ENCODE measurements at places on chromosomes 5 and 9. TPM values are rescaled to one million over a fixed set of nuclear protein-coding genes. Genes with fewer than 3 reads are reported as not detected.

GRCh38 chr5:11026543-11026942 is 265.5 kb upstream of the DAP start:
- DNase-seq: no peak

DNA sequence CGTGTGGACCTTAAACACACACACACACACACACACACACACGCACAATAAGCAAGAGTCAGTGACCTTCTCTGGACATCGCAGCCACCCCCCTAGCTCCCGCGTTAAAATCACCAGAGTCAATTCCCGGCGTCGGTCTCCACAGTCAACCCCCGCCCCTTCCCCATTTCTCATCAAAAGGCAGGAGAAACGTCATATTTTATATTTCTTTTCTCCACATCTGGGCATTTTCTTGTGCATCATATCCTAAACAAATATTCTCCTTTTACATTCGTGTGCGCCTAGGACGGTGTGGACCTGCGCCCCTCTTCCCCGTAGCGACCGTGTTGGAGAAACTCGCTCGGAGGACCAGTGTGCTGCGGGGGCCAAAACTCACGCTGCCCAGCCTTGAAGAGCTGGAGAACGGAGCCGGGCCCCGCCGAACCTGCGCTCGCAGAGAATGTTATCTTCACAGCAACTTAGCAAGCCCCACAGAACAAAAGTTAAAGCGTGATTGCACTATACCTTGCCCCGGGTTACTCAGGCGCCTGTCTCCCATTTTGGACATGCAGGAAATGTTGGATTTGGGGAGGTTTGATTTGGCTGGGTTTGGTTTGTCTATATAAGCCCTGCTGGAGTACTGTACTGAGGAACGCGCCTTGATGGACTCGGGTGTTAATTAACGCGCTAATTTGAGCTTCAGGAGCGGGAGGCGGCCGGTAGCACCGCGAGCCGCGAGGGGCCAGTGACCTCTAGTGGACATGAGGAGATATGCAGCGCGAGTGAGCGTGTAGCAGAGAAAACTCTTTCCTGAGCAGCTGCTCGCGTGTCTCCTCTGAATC is 192.4 kb downstream of the MEF2C start:
- peak; percentile 59 for DNase-seq

GRCh38 chr5:133108481-133108921 is 56.7 kb downstream of the HSPA4 start:
- DNase-seq: no peak

DNA sequence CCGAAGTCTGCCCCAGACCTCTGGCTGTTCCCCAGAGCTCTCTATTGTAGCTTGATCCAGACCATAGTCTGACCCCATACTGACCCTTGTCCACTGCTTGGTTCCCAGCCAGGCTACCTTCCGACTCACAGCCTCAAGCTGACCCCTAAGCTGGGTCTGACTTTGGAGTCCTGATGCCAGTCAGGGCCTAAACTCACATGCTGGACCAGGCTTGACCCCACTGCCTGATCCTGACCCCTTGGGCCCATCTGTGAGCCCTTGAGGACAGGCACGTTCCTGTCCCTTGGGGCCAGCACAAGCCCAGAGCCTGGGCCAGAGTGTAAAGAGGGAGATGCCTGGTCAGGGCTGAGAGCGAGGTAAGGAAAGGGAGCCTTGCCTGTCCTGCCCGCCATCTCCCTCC is 32.7 kb upstream of the ENHO start:
- DNase-seq: no peak

DNA sequence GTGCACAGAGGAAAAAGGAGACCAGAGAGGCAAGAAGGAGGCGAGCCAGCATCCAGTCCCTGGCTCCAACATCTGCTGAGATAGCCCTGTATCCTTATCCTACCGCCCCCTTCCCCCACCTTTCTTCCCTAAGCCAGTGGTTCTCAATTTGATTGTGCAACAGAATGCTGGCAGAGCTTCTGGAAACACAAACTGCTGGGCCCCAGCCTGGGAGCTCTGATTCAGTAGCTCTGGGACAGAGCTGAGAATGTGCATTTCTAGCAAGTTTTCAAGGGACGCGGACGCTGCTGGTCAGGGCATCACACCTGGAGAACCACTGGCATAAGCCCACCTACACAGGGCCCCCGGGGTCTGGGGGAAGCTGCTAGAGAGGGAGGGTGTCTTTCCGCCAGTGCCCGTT is 21.1 kb downstream of the AK8 start:
- no peak for DNase-seq

DNA sequence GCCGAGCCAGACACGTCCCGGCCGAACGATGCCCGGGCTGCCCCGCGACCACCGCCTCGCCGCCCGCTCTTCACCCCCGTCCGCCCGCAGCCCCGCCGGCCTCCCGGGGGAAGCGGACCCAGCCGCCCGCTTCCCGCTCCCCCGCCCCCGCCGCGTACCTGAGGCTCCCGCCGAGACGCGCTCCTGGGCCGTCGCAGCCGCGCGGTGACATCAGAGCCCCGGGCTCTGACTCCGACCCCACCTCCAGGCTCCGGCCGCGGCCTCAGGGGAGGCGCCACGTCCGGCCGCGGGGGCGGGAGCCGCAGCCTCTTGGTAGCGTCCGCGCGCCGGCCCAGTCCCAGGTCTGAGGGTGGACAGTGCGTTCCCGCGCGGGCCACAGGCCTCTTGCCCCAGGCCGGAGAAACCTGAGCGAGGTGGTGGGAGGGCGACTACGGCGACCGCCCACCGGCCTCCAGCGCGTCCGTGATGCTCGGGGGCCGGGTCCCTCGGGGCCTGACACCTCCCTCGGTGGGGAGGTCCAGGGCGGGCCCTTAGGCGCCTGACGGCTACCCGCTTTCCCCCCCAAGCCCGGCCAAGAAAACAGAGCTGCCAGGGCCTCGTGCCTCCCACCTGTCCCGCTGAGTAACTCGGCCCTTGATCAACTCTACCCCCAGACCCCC is at the start of gene SHROOM1:
Gene SHROOM1, minus strand, starts transcription at position 212 of the 659 bp plus-strand sequence. CDS start 4,507 bp downstream, outside the sequence.
- no peak for DNase-seq

GRCh38 chr5:100827481-100827889 is 75.6 kb downstream of the ST8SIA4 start:
- peak; percentile 6 for DNase-seq

DNA sequence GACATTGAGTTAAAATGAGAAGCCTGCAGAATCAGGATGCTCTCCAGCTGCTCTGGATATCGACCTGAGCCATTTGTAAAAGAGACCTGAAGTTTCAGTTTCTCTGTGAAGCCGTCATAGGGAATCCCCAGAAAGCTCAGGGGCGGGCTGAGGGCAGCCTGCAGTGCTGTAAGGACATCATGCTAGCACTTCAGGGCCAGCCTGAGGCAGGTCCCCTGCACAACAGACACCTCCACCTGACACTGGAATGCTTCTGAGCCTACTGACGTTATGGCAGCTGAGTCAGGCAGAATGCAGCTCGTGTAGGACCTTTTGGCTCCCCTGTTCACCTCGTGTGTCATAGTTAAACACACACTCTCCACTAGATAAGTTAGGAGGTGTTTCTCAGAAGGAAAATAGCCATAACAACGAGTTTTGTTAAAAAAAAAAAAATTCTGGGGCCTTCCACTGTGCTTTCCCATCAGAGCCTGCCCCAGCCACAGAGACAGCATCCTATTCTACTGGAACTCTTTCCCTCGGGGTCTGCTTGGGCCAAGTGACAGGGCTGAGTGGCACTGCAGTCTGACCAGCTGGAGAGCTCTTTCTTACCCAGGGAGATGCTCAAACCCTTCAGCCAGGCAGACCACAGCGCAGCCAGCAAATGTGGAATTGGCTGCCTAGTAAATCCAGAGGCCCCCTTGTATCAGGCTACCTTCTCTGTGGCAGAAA is 354.9 kb downstream of the DIRAS2 start:
- DNase-seq: no peak

DNA sequence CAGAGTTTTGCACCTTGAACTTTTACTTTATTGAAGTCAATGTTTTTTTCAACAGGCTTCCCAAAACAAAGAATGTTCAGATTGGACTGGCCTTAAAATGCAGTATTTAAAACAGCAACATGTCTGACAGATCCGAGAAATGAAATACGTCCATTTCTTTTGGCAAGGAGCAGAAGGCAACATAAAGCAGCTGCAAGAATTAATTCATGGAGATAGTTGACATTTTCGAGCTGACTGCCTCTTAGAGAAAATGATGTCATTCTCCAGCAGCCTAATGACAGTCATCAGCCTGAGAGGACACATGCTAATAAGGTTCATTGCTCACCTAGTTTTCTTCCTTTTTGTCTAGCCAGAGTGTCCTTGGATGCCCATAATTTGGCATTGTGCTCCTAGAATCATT is 232.2 kb upstream of the SEMA6A start:
- peak; percentile 22 for DNase-seq

GRCh38 chr9:136694163-136694871 is 7.1 kb upstream of the AGPAT2 start:
- DNase-seq: no peak

CEP120 gene
- 23.5 TPM for polyA plus RNA-seq

SMIM32 gene
- 8.8 TPM for polyA plus RNA-seq
